ENCODE measurements at places on chromosomes 1 and 21.
A peak's percentile ranks its signal among the peaks of the same experiment; 100 is the strongest.

DNA sequence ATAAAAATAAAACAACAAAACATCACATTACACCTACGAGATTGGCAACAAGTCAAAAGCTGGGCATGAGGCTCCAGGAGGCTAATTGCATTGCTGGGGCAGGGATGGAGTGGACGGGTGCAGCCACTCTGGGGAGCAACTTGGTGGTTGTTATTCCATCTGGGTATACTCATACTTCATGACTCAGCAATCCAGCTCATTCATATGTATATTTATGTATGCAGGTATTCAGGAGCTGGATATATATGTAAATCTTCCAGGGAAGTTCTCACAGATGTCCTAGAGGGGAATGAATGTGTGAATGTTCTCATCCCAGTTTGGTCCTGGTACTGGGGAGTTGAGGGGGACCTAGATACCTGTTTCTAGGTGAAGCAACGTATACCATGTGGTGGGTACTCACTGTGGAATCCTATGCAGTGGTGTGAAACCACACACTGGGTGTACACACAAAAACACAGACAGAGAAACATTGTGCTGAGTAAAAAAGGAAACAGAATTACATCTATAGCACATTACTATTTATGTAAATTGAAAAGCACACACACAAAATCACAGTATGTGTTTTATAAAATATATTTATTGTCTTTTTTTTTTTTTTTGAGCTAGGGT lies 79.7 kb upstream of the RAB4A start:
- DNase-seq = no peak

DNA sequence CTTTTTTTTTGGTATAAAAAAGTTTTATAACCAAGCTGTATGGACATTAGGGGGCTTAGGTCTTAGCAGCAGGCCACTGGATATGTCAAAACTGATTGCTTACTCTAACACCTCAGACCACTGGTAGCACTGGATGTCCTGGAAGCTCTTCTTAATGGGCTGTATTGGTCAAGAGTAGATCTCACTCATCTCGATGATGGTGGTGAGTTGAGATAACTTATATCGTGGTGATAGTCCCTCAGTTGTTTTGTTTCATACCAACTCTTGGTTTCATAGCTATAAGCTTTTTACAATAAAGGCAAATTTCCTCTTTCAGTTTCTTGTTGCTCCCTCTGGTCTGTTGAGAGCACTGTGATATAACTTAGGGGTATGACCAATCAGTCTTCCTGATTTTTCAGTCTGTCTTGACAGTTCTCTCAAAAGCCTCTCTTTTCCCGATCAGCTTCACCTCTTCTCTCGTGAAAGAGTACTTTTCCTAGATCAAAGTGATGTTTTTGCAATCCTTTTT lies 9.7 kb upstream of the AGO1 start:
- DNase-seq = no peak

- peak; percentile 70 for DNase-seq
Measured at GRCh38 chr1:247681288-247681897, 1.9 kb upstream of the OR13G1 start.

- no peak for DNase-seq
Measured at GRCh38 chr1:178066908-178067614, 26.8 kb upstream of the RASAL2 start.

DNA sequence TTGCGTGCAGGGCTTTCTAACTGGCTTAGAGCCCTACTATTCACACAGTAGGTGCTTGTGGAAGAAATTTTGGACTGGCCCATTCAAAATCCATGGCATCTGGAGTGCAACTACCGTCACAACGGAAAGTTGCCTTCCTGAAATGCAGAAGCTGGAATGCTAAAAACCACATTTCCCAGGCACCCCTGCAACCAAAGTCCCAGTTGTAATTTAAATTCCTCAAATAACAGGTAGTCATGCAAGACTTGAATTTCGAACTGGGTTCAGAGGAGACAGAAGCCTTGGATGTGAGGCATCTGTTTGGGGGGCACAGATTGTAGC lies 186.7 kb downstream of the TOMM20 start:
- DNase-seq = no peak

DNA sequence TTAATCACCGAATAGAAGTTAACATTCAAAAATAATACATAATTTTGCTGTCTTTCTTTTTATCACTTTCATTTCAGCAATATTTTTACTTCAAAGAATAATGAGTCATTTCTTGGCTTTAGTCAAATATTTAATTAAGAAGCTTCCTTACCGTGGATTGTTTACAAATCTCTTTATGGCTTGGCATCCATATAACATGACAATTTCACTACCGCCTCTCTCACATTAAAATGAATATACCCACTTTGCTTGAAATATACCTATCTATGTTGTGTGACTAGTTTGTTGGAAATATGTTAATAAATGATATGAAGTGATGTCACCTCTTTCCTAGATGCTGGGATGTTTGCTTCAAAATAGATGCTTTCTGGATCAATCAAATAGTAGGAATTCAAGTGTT lies 1203.9 kb downstream of the AMY1C start:
- no peak for DNase-seq

DNA sequence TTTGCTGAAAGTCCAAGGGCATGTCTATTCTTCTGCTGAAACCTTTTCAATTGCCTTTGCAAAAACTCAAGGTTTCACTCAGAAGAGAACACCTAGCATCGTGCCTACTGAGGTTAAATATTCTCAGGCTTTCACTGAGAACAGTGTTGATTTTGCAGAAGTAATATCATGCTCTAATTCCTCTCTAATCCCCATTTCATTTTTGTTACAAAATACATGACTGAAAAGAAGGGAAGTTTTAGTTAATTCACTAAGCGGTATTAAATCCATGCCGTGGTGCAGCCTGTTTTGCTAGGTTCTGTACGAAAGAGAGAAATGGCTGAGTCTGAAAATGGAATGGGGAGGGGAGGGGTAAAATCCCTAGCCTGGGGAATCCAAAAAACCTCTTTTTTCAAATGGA lies 163.2 kb upstream of the CAMK1G start:
- DNase-seq = no peak

- peak; percentile 85 for DNase-seq
Measured at GRCh38 chr21:36135391-36136102, 668 bp downstream of the CBR3 start.

GRCh38 chr1:2347409-2347785 lies 44.0 kb downstream of the MORN1 start:
- DNase-seq = no peak

GRCh38 chr21:31182231-31183140 lies 144.2 kb upstream of the KRTAP19-8 start:
- DNase-seq = no peak

- no peak for DNase-seq
Measured at GRCh38 chr1:178328728-178329127, 168.0 kb downstream of the CLEC20A start.

DNA sequence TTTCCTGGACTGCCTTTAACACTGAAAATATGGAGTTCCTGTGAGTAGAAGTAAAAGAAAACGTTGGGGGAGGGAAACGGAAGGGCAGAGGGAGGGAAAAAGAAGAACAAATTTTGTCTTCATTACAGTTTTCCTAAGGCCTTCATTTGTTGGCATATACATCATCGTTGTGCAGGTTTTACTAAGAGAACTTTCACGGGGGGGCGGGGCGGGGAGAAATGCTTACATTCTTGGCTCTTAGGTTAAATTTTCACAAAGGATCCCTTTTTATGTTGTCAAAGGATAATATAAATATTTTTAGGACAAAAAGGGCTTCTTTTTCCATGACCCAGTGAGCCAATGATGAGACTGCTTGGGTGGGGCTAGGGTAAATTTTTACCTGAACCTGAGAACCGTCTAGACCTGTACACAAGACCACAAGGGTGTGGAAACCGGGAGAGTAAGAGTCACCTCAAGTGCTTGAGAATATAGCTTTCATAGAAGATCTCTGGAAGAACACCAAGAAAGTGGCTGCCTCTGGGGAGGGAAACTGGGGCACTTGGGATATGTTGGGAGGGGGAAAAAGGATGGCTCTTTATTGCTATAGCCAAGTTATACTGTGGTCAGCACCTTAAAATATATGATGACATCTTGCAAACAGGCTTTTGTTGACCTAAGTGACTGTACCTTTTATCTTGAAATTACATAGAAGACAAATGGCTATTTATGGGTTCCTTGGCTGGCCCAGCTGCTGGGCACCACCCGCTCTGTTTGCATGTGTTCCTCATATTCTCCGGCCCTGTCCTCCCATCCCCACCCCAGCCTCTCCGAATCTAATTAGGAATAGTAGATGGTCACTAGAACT lies 2.0 kb upstream of the UTP25 start:
- no peak for DNase-seq

DNA sequence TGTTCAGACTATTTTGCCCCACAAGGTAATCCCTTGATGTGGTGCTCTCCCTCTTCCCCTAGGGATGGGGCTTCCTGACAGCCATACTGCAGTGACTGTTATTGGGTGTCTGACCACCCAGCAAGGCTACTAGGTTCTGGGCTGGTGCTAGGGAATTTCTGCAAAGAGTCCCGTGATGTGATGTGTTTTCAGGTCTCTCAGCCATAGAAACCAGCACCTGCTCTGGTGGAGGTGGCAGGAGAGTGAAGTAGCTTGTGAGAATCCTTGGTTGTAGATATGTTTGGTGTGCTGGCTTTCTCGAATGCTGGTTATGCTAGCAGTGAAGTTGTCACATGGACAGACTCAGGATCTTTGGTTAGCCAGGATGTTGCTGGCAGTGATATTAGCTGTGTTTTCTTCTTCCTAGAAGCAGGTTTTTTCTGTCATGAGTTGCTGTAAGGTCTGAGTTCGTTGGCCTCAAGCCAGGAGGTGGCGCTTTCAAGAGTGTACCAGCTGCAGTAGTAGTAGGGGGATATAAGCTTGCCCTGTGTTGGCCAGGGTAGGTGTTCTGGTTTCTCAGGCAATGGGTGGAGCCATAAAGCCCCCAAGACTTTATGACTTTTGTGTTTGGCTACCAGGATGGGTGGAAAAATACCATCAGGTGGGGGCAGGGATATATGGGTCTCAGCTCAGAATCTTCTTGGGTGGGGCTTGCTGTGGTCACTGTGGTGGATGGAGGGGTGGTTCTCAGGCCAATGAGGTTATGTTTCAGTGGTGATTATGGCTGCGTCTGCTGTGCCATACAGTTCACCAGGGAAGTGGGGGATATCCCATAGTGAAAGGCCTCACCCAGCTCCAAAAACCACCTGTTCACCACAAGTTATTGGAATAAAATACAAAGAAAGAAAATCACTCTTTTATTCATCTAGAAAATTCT lies 1112.3 kb downstream of the KCNT2 start:
- DNase-seq = peak; percentile 25

- DNase-seq = no peak
Measured at GRCh38 chr1:196774175-196774574, 465 bp upstream of the CFHR3 start.

DNA sequence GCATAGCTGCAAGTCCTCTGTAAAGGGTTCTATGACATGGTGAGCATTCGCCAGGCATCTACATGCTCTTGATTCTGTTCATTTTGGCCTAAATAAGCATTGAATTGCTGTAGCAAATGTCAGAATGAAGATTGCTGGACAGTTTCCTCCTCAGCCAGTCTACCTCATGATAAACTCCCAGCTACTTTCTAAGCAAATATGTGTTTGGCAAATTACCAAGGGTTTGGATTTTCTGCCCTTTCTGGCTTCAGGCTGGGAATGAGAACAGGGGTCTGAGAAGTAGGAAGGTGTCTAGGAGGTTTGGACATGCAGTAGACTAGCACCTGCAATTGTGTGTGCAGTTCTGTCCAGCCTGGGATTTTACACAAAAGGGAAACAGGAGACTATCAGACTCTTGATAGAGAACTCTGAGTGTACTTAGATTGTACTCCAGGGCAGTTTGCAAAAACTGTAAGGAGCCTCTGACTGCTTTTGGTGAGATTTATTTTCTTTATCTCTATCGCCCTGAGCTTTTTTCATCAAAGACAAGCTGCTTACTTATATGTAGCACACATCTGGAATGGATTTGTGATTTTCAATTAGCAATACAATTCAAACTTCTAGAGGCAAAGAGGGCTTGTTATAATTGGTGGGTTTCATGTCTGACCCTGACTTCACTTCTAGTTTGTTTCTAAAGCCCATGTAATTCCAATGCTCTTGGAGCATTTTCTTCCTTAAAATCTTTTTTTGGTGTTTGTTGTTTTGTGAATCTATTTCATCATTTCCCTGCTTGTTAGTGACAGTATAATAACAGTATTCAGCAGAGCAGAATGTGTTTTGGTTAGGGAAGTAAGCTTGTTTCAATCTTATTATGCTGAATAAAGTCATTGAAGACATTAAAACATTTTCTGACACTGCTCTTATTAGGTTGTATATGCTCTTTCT lies 150.8 kb downstream of the VPS13D start:
- no peak for DNase-seq

DNA sequence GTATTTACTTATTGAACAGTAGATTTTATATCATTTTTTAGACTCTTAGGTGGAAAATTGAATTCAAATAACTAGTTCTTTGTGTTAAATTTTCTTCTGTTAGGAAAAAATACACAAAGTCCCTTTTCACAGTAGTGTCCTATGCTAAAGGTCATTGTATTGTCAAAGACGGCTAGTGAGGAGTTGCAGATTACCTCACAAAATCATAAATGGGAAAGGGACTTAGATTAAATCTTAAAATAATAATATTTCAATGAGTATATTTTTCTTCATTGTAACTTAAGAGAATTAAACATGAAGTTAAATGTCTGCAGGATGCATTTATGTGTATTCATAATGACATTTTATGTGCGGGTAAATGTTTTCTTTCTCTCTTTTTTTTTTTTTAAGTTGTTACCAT lies 32.7 kb downstream of the LYPLAL1 start:
- no peak for DNase-seq

DNA sequence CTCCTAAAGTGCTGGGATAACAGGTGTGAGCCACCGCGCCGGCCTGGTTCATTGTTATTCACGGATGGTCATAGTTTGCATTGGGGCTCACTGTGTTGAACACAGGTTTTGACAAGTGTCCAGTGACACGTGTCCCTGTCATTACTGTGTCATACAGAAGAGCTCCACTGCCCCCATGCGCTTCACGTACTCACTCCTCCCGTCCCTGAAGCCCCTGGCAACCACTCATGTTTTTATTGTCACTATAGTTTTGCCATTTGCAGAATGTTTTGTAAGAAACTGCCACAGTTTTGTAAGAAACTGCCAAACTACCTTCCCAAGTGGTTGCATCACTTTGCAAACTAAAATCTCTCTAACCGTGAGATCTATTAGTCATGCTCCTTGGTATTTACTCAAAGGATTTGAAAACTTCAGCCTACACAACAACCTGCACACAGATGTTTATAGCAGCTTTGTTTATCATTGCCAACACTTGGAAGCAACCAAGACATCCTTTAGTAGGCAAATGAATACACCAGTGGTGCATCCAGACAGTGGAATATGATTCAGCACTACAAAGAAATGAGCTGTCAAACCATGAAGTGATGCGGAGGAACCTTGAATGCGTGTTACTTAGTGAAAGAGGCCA lies 163.2 kb upstream of the COL6A1 start:
- DNase-seq = no peak

GRCh38 chr1:182676274-182676673 lies 8.1 kb downstream of the RGS8 start:
- no peak for DNase-seq

Data from RPMI8226 (cell line).